Fibroblast of skin of left biceps (primary cell): ENCODE measurements at places on chromosomes 11 and 22.

GRCh38 chr22:20086763-20087162 lies 6.7 kb downstream of the DGCR8 start:
- no peak for DNase-seq

DNA sequence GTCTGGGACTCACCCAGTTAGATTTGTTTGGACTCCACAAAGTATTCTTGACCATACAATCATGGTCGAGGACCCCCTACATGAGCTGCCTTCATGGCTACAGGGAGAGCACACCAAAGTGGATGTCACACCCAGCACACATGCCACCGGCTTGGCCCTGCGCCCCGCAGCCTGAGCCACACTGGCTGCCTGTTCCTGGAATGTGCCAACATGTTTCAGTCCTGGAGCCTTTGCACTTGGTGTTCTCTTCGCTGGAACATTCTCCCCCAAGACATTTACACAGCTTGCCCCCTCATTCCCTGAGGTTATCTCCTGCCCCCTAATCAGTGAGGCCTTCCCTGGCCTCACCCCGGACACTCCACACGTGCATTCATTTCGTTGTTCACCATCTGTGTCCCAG lies 46.0 kb downstream of the PPARA start:
- no peak for DNase-seq

DNA sequence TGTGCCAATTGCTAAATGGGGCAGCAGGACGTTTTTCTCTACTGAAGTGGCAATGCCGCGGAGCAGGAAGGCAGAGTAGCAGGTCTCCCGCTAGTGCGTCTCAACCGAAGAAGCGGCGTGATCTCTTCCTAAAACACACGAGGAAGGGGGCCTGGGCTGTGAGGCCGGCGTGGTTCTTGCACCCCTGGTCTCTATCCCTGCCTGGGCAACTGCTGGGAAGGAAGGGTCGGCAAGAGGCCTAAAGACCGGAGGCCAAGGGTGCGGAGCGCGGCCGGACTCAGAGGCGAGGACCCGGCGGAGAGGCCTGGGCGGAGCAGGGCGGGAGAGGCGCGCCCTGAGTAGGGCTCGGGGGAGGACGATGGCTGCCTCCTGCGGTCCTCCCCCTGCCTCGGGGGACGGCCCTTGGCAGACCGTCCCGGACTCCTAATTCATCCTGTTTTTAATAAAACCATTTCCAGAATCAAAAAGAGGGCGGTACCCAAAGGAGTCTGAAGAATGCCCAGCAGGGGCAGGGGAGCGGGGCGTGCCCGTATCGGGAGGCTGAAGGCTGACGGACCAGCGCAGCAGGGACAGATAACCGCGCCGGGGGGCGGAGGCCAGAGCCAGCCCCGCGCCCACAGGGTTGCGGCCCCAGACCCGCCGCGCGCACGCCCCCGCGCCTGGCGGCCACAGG lies 572 bp upstream of the APLP2 start:
- DNase-seq, result peak; percentile 85

GRCh38 chr11:76181371-76181770 lies 24.9 kb downstream of the WNT11 start:
- no peak for DNase-seq

DNA sequence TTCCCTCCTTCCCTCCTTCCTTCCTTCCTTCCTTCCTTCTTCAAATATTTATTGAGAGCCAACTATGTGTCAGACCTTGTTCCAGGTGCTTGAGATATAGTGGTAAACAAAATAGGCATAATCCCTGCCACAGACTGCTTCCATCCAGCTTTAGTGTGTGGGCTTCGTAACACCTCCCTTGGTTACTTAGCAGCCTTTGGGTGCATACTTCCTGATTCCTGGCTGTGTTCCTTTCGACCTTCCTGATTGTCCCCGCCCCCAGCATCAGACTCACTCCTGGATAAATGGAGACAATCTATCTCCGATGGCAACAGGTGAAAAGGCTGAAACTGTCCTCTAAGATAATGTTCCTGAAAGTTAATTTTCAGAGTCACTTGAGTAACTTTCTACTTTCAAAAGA lies 13.5 kb downstream of the CCDC81 start:
- DNase-seq, result no peak

DNA sequence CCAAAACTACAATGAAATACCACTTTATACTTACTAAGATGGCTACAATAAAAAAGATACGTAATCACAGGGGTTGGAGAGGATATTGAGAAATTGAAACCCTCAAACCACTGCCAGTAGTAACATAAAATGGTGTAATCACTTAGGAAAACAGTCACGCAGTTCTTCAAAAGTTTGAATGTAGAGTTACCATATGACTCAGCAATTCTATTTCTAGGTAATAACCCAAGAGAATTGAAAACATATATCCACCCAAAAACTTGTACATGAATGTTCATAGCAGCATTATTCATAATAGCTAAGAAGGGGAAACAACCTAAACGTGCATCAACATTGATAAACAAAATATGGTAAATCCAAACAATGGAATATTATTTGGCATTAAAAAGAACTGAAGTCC lies 24.4 kb upstream of the PSMA1 start:
- DNase-seq, result peak; percentile 13

DNA sequence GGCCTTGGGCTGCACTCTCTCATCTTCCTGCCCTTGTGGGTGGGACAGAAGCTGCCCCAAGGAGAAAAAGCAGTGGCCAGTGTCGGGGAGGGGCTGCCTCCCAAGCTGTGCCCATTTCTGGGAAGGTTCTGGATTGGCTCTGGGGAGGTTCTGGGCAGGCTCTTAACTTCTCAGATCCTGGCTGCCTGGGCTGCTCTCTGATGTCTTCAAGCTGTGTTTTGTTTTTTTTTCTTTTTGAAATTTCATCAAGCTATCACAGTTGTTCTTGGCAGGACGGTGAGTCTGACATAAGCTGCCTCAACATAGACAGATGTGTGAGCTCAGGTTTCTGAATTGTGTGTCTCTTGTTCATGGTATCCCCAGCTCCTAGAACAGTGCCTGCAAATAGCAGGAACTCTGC lies 1032.0 kb downstream of the BRD1 start:
- DNase-seq, result no peak

GRCh38 chr22:23781065-23781464 lies 5.7 kb upstream of the SMARCB1 start:
- DNase-seq, result no peak

DNA sequence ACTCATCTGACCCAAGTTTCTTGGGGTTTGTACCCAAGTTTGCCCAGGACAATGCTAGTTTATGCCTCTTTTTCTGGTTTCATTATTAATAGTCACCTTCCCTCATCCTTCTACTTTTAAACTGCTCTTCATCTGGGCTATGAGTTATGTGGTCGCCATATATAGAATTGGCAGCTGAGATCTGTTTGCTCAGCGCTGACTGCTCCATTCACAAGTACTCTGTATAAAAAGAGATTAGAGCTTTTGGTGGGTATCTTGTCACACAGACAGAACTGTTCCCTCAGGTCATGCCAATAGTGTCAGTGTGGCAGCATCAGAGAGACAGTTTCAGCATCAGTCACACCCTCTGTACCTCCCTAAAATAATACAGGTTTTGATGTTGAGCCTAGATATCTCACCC lies 326.0 kb downstream of the RAB38 start:
- DNase-seq, result no peak

DNA sequence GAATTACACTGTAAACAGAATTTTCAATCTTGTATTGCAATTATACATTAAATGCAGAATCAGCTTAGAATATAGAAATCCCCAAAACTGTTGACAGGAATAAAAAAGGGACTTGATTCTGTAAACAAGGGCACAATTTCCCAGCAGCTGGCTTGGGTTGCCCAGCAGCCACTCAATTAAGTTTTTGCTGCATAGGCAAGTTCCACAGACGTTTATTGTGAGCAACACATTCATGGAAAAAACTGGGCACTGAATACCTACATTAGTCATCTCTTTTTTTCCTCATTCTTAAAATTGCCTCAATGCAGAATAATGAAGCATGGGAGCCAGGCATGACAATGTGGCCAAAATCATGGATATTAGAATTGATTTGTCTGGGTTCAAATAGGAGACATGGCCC lies 421.8 kb upstream of the ANO5 start:
- DNase-seq, result no peak

DNA sequence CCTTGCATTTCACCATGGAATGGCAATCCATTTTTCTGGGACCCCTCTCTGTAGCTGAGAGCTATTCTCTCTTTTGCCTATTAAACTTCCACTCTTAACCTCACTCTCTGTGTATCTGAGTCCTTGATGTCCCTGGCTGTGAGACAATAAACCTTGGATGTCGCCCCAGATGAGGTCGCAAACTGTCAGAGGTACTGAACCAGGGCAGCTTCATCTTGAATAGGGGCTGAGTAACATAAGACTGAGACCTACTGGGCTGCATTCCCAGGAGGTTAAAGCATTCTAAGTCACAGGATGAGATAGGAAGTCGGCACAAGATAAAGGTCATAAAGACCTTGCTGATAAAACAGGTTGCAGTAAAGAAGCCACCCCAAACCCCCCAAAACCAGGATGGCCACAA lies 68.0 kb downstream of the RSF1 start:
- no peak for DNase-seq

- peak; percentile 62 for DNase-seq
Observed at GRCh38 chr11:65572356-65573051, at the start of gene FAM89B. Gene FAM89B (plus strand): TSS chr11:65572538. CDS start chr11:65572670, 132 bp downstream.

DNA sequence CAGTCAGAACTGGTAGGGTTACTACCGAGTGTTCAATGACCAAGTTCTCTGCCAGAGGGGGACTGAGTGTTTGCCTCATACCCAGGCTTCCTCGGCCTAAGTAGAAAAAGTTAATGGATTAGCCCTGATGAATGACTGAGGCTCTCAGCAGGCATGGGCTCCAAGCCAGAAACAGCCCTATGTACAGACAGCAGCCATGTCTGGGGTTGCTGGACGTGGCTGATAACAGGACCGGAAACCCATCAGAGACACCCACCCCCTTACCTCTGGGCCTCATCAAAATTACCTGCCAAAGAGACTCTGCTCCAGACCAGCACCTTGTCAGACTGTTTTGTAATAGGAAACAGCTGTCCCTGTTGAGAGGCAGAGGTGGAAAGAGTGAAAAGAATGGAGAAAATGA lies 351.4 kb downstream of the ETS1 start:
- DNase-seq, result no peak
